ENCODE measurements at places on chromosomes 13 and 19.

DNA sequence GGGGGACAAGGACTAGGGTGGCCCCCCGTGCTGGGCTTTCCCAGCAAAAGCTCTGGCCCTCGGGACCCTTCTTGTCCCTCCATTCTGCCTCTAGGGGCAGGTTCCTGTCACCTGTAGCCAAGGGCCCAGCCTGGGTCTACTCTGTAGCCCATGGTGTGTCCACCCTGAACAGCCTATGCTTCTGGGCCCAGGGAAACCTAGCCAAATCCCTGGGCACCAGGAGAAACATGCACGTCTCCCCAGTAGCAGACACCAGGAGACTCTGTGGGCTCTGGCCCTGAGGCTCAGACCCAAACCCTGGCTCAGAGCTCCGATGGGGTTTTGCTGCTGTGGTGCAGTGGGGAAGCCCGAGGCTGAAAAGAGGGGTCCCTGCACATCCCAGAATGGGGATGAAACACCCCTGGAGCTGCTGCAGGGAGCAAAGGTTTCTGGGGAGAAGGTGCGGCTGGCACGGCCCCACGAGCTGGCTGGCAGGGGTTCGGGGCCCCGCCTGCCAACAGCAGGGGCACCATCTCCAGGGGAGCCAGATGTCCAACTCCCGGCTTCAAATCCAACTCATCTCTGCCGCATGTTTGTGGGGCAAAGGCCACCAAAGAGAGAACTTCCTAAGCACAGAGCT is 18.2 kb downstream of the CEBPG start:
- no peak for DNase-seq

- no peak for DNase-seq
Observed at GRCh38 chr13:80884056-80884785, 543.3 kb upstream of the SPRY2 start.

DNA sequence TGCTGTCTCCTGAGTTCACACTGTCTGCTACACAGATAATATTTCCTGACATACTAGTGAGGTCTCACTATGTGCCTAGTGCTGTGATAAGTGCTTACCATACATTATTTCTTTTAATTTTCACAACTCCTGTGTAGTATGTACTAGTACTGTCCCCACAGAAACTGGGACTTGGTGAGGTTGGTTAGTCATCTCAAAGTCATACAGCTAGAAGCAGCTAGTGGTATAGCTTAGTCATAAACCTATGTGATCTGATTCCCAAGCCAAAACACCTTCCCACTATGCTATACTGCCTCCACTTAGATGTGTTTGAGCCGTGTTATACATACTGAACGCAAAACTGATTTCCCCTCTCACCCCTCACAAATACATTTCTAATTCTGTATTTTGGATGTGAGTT is 10.5 kb downstream of the MTMR6 start:
- no peak for DNase-seq

DNA sequence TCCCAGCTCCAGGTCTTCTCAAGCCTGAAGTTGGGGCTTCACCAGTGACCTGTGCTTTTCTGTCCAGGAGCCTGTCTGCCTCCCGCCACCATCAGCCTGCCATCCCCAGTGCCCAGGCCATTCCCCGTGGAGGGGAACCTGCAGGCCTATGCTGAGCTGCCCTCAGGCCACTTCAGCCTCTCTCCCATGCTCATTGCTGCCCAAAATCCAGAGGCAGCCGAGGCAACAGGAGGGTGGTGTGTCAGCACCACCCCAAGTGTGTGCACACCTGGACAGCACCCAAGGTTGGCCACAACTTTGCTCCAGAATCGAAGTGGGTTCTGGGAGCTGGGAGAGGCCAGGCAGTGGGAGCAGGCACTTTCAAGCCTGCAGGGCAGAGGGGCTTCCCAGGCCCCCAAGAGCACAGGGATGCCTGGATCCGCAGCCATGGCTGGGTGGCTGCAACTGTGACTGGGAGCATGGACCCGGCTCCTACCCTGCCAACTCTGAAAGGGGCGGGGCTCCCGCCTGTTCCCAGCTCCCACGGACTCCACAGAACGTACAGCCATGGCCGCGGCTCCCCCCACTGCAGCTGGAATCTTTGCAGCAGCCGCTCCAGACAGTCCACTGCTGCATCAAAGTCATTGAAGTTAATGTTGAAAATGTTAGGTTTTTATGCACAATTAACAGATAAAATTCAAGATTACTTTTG is 1747.0 kb downstream of the OLFM4 start:
- no peak for DNase-seq

DNA sequence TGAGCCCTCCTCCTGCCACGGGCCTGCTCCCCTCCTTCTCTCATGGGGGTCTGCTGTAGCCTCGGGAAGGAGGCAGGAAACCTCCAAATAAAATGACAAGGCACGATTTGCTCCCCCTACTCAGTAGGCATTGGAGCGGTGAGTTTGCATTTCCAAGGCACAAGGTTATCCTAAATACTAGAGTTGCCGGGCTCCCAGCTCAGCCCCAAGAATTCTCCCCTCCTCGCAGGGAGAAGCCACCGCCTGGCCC is 1.5 kb downstream of the CEBPA start:
- no peak for DNase-seq

GRCh38 chr19:54428323-54429175 is 13.3 kb downstream of the TTYH1 start:
- no peak for DNase-seq

DNA sequence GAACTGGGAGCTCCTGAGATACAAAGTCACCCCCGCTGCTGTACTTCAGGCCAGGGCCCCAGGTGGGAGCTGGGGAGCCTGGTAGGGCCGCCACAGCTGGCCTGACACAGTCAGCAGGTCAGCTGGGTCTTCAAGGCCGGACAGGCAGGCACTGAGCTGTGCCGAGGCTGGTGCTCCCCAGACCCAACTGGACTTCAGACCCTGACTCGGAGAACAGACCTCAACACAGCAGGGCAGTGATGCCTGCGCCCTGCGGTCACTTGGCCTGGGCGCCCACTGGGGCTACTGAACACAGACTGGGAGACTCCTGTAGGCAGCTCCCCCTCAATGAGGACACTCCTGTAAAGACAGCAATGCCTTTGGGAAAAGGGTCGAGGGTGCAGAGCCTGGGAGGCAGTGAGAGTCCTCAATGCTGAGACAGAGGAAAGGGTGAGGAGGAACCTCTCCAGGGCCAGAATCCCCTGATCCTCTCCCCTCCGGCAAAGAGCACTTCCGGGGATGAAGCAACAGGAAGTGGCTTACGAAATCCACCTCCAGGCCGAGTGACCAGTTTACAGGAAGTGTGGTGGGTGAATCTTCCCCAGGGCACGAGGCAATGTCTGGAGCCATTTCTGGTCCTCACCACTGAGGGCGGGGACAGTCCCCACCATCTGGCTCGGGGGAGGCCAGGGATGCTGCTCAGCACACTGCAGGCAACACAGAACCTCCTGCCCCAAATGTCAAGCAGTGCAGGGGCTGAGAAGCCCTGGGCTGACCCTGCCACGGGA is 40.8 kb upstream of the ISYNA1 start:
- peak; percentile 58 for DNase-seq

GRCh38 chr19:31946491-31946890 is 398.9 kb upstream of the ZNF507 start:
- DNase-seq, result no peak

- DNase-seq, result no peak
Observed at GRCh38 chr13:42699912-42700311, 81.5 kb upstream of the FAM216B start.

DNA sequence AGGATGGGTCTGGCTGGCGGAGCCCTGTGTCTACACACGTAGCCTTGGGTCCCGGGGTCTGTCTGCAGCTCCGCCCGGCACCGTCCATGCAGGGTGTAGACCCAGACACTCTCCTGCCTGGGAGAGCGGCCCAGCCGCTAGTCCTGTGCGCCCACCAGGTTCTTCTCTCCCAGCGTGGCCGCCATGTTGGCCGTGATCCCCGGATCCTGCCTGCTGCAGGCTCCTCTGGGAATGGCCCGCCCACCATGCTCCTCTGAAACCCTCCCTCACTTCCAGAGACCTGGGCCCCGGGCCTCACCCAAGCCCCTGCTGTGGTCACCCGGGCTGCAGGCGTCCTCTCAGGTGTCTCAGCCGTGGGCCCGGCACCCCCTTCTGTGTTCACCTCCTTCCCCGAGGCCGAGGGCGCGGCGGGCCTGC is 57.7 kb upstream of the MCF2L start:
- DNase-seq, result no peak

DNA sequence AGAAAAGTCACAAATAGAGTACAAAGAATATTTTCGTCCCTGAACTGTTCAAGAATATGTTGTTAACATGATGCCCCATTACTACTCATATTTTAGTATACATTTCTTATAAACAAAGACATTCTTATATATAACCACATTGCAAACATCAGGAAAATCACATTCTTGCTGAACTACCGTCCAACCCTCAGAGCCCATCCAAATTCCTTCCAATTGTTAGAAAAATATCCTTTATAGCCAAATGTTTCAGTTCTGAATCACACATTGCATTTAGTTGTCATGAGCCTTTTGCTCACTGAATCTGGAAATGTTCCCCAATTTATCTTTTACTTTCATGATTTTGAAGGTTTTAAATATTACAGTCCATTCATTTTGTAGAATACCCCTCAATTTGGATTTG is 467.8 kb upstream of the ARGLU1 start:
- no peak for DNase-seq

GRCh38 chr13:44619651-44620050 is 43.5 kb upstream of the TSC22D1 start:
- no peak for DNase-seq

GRCh38 chr13:86960876-86961275 is 710.3 kb upstream of the SLITRK5 start:
- no peak for DNase-seq

DNA sequence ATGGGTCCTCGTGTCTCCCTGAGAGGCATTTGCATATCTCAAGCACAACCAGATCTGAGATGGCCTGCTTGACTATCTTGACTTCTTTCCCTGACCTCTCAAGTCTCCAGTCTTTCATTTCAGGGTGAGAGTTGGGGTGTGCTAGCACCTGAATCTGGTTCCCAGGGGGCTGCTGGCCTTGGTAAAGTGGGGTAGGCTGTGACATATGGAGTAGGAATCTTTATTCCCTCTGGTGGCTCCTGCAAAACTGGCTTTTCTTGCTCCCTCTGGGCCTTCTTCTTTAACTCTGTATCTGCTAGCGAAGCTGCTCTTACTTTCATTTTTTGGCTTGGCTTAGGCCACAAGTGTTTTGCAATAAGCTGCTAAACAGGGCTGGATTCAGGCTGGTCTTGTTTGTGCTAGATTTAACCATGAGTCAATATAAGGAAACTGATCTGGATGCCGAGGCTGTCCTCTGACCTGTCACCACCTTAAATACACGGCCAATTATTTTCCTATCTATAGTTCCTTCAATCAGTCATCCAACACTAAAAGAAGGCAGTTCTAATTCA is 42.3 kb downstream of the ZNF493 start:
- no peak for DNase-seq

- no peak for DNase-seq
Observed at GRCh38 chr19:5494773-5495172, 39.6 kb downstream of the ZNRF4 start.

DNA sequence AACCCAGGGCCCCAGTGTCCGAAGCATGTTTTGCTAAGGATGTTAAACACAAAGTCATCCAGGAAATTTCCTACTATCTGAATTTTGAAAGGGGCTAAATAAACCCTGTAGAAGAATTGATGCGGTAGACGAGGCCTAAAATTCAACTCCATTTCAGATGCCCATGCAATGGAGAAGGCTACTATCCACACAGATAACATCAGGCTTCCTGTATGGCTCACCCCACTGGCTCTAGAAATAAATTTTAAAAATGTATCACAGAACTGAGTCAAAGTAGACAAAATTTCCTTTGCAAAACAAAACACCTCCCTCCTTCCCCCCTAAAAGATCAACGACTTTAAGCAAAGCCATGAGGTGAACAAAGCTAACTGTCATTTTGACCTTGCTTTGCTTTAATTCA is 188.4 kb downstream of the ABCC4 start:
- no peak for DNase-seq

DNA sequence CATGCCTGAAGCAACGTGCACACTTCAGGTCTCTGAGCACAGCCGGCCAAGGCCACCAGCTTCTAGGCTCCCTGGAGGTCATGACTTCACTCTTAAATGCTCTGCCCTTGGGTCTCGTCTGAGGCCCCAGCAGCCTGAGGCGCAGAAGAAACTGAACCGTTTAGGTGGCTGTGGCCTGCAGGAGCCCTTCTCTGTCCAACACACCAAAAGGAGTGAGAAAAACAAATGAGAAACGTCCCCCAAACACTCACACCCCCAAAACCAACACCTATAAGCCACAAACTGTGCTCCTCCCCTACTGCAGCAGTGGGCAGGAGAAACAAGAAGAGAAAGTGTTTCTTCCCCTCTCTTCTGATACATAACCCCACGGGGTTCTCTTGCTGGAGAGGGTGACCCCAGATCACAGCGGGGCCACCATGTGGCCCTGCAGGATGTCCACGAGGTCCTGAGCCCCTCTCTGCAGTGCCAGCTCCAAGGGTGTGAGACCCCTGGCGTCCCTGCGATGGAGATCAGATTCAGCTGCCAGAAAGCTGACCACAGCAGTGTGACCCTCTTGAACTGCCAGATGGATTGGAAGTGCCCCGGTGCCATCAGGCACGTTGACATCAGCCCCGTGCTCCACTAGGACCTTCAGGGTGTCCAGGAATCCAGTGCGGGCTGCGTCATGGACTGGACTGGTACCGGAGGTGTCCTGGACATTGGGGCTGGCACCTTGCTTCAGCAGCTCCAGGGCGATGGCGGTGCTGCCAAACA is 1.0 kb upstream of the KRI1 start:
- DNase-seq, result no peak

All from activated CD4-positive, alpha-beta T cell treated with anti-CD3 and anti-CD28 coated beads for 24 hours (primary cell).